ENCODE measurements at places on chromosomes 3 and 15.
A peak's percentile ranks its signal among the peaks of the same experiment; 100 is the strongest.

GRCh38 chr3:114034787-114035545 is 21.4 kb downstream of the CCDC191 start:
- no peak for DNase-seq

- DNase-seq, result no peak
These were observed 188.3 kb downstream of the ECT2 start for GRCh38 chr3:172938788-172939187.

GRCh38 chr3:197801891-197802778 is 11.1 kb downstream of the LRCH3 start:
- peak; percentile 23 for DNase-seq

GRCh38 chr15:74398183-74398582 is 30.7 kb upstream of the CYP11A1 start:
- DNase-seq, result peak; percentile 55

DNA sequence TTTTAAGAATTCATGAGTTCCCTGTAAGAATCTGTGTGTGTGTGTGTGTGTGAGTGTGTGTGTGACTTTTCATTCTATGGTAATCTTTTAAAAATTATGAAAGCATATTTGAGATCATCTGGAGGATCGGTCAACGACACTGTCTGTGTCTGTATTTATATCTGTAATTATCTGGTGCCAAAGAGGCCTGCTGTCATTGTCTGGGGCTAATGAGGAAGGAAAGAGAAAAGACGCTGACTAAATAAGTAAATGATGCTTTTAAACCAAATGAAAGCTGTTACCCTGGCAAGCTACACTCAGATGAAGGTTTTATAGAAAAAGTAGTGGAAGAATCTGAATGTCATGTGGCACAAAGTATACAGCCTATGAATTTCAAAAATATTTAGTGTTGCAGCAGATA is 439.8 kb downstream of the RBMS3 start:
- no peak for DNase-seq

DNA sequence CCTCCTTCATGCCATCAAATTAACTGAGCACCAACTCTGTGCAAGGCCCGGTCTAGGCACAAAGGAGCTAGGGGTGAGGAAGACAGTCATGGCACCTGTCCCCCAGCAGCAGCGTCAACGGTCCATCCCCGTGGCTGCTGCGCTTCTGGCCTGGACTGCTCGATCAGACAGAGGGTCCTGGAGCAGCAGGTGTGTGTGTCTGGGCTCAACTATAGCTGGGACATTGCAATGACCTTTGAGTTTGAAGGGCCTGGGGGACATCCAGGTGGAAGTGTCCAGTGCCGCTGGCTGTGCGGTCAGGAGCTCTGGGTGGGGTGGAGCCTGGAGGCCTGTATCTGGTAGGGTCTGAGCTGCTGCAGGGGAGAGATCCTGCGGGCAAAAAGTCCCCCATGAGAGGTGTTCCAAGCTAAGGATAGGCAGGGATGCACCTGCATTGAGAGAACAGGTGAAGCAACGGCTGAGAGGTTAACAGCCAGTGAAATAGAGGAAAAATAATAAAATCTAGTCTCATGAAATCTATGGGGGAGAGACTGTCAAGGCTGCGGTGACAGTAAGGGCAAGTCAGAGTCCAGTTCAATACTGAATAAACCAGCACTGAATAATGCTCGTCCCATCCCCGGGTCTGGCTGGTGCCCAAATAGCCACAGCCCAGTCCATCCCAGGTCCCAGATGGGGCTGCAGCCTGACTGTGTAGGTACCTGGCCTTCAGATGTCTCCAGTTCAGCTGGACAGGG is 25.4 kb upstream of the SLC41A3 start:
- DNase-seq, result no peak
